ENCODE measurements at places on chromosomes 12 and 14.

DNA sequence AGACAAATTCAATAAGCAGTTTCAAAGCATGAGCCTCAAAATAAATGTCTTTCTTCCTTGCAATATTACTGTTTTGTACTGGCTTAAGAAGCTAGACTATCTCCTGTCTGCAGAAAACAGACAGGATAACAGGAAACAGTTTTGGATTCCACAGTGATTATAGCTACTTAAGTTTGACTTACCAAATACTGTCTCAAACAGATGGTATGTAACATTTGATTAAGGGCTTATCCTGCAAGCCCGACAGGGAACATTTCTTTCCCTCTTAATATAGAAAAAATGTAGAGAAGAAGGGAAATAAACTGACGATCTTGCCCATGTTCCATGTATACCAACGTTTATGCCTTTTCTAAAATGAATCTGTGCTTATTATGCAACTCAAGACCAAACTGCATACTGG, 179.9 kb upstream of the EEA1 start:
- DNase-seq, result no peak

GRCh38 chr14:59275668-59276067, 87.2 kb downstream of the DAAM1 start:
- no peak for DNase-seq

GRCh38 chr14:89624500-89625156, 207.6 kb upstream of the FOXN3 start:
- peak; percentile 64 for DNase-seq

GRCh38 chr14:95085321-95085720, 72.0 kb downstream of the DICER1 start:
- no peak for DNase-seq

DNA sequence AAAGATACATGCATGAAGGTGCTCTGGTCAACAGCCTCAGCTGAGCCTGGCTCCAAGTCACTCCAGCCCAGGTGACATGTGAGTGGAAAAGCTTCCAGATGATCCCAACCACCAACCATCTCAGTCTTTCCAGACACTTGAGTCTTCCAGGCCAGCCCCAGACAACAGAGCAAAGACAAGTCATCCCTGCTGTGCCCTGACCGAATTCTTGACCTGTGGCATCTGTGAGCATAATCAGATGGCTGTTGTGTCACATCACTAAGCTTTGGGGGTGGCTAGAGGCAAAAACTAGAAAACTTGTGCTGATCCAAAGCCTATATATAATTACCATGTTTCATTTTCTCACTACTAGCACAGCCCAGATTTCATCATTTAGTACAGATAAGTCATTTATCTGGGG, 50.8 kb upstream of the ISM2 start:
- no peak for DNase-seq

DNA sequence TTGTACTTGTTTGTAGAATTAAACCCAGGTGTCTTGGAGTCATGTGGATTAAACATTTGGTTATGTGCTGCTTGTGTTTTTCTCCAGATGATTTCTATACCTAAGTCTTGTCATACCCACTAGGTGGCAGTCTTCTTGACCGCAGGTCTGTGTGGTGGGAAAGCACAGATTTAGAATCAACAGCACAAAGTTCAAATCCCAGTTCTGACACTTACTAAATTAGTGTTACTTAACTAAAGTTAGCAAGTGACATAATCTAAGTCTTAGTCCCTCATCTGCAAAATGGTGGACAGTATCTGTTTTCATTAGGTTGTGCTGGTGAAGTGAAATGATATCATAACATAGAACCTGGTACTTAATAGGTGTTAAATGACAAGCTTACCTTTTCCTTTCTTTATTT, 151.0 kb upstream of the ARHGAP5 start:
- peak; percentile 23 for DNase-seq

GRCh38 chr12:124111006-124111405, 138.0 kb downstream of the ZNF664 start:
- DNase-seq, result no peak

- no peak for DNase-seq
These were observed 481.4 kb downstream of the MDGA2 start for GRCh38 chr14:47194055-47194454.

DNA sequence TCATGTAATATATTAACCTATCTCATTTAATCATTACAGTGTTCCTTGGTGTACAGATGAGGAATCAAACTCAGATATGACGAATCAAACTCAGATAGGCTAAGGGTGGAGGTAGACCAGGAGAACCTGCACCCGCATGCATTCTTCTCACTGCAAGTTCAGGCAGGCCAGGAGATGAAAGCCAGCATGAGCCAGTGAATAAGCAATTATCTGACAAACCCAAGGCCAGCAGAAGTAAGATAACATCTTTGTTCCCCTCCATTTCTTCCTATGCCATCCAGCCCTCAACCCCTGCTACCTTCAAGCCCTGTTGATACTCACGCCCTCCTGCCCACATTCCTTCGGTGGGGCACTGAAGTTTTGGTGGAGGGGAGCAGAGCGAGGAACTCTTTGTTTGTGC, 152.2 kb downstream of the ETV6 start:
- DNase-seq, result no peak

DNA sequence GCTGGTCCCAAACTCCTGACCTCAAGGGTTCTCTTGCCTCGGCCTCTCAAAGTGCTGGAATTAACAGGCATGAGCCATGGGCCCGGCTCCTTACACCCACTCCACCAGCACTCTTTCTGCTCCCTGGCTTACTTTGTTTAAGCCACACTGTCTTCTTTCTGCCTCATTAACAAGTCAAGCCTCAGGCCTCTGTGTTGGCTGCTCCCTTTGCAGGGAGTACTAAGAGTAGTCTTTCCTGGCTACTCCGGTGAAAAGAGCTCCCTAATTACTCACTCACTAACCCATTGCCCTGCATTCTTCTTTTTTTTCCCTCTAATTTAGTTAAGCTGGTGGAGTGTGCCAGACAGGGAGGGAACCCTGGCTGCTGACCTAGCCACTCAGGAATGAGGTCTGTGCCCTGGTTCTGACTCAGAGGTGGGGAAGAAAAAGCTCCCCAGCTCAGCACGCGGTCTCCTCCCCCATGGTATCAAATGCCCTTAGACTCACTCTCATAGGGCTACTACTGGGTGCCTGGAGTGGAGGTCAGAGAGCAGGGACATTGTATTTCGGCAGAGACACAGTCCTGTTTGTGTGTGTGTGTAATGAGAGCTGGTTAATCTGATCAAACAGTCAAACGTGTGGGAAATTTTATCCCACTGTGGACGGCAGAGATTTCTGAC, 19.8 kb downstream of the GALNT6 start:
- peak; percentile 78 for DNase-seq

DNA sequence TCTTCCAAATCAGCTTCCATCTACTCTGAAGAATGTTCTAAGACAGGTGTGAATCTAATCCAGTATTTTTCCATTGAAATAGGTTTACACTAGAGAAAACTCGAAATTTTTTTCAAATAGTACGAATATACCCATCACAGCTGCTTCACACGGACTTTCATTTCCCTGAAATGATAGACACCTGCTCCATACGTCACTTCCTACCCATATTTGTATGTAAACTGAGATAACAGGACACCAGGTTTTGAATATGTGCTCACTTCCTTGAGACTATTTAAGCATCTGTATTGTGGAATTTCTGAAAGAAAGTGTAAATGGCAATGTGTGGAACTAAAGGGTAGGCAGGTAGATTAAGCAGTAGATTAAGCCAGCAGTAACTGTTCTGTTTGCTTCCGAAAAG, 13.4 kb upstream of the ITPR2 start:
- DNase-seq, result no peak

DNA sequence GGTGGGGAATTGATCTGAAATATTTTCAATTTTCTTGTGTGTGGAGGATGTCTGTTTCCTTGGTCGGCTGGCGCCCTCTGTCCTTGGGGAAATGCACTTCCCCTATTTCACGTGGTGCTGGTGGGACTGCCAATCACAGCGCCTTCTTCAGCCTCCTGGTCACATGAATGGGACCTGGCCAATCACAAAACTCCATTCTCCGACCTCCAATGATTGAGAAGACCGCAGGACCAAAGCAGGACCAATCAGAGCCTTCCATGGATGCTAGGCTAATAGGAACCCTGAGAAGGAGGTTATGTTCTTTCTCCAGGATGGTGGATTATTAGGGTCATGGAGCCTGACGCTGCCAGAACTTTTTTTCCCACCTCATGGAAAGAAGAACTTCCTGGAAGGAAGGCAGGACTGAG, 188.7 kb downstream of the TTC8 start:
- DNase-seq, result no peak

- no peak for DNase-seq
These were observed 10.8 kb upstream of the TCTN2 start for GRCh38 chr12:123659996-123660727.

DNA sequence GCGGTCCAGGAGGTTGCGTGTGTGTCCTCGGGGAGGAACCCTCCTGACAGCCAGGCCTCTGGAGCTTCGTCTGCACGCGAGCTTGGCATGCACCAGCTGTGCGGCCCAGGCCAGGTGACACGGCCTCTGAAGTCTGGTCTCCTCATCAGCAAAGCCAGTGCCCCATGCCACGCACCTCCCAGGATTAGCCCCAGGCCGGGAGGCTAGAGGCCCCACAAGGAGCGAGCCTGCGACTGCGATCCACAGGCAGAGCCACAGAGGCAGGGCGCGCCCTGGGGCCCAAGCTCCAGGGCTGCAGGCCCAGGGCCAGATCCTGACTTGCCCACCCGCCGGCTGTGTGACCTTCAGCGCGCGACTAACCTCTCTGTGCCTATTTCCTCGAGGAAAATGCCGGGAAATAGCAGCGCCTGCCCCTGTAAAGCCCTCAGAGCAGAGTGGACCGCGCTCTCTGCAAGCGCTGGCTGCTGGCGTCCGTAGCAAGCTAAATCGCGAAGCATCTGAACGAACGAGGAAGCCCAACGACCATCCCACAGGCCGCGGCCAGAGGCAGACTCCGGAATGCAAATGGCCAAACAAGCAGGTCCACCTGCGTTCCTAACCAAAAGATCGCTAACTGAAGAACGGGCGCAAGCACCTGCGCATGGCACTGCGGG, 492 bp upstream of the BTBD6 start:
- no peak for DNase-seq

DNA sequence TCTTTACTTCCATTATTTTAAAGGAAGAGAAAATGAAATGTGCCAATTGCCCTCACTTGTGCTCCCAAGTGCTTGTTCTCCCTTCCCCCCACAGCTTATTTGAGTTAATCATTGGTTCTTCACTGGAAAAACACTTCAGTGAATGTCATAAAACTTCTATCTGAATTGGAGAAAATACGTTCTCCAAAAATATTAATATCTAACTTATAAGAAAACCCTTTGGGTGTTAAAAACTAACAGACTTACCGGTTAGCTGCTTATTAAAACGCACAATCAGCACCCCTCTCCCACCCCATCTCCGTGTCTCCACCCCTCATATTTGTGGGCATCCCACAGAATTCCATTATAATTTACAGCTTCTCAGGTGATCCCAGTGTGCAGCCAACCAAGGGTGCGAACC, 31.7 kb downstream of the PLEKHA5 start:
- no peak for DNase-seq

GRCh38 chr12:111448266-111448830, 42.6 kb downstream of the SH2B3 start:
- no peak for DNase-seq

GRCh38 chr14:55142466-55142865, 13.4 kb downstream of the LGALS3 start:
- DNase-seq, result no peak

GRCh38 chr14:68590201-68590522, 202.7 kb downstream of the ZFP36L1 start:
- no peak for DNase-seq

DNA sequence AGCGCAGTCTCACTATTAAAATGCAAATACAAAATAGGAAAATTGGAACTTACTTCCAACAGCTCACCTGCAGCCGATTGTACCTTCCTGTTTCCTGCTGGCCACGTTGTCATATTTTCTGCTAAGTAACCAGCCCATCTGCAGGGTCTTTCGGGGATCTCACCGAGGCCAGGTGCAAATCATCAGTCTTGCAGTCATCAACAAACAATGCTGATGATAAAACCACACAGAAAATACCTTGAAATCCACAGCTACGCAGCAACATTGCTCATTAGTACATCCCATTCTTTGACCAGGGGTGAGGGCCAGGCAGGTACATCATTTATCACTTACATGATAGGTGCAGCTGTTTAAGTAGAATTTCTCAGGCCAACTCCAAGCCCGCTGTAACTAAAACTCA, 406.9 kb downstream of the TMEM121 start:
- no peak for DNase-seq

DNA sequence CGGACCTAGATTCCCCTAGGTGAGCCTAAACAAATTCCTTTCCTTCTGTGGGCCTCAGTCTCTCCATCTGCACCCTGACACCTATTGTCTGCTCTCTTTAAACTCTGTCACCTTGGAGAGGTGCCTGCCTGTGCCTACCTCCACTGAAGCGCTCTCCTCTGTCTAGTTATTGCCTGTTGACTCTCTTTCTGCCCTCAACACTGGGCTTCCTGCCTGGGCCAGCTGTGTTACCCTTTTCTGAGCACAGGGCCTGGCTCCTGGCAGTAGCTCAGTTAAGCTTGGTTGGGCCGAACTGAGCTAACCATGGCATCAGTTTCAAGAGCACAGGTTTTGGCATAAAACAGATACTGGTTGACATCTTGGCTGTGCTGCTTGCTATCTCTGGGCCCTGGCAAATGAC, 43.5 kb downstream of the PRMT8 start:
- DNase-seq, result peak; percentile 39

DNA sequence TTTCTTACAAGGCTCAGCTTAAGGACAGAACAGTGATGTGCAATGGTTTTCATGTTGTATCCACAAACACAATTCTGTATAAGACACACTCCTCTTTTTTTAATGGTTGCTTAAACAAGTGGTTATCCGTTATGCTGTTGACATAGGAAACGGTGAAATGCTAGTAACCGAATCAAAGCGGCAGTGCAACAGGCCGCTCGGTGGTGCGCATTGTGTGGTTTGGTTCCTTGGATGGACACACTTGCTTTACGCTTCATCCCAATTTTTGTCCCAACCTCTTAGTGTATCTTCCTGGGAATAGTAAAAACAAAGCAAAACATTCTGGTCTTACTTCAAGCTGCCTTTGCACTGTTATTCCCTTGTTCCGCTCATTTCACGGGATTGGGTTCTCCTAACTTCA, 650 bp upstream of the PTGER2 start:
- DNase-seq, result no peak

DNA sequence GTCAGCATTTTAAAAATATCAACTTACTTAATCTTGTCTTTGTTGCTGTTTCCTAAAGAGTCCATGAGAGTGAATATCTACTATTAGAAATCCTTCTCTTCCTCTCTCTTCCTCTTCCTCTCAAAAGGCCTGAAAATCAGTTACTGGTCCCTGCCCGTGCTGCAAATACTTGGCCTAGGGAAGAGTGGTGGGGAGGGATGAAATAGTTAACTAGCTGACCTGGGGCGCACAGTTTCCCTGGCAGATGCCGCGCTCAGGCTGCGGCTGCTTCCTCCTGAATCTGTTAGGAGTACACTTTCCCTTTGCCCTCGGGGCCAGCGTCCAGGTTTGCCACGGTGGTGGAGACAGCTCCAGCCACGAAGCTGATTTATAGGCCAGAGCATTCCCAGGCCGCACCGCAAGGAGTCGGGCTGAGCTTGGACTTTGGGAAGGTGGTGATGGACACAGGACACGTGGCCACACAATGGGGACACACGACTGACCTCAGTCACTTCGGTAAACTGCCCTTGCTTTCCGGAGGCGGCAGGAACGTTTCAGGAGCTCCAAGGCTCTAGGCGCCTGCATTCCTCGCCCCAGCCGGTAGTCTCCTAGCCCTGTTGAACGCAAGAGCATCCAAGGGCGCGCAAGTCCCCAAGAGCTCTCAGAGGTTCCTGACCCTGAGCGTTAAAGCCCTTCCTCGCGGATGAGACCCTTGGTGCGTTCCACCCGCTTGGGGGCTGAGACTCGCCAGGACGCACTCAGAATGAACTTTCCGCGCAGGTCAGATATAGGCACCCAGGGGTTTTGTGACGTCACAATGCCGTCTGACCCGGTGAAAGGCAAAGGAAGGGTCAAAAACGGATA, 7.1 kb upstream of the ASCL1 start:
- peak; percentile 83 for DNase-seq

Measured in DMS79 (cell line).